GM04504 (cell line): ENCODE measurements at places on chromosomes 1 and 21.

GRCh38 chr1:71918630-71919029 lies 363.7 kb downstream of the NEGR1 start:
- DNase-seq, result no peak

- no peak for DNase-seq
Measured at GRCh38 chr1:114585231-114585630, 3.8 kb upstream of the BCAS2 start.

GRCh38 chr21:34814529-34814951 lies 145.7 kb downstream of the CLIC6 start:
- no peak for DNase-seq

- peak; percentile 52 for DNase-seq
Measured at GRCh38 chr1:207925210-207925609, 14.3 kb upstream of the CD34 start.

DNA sequence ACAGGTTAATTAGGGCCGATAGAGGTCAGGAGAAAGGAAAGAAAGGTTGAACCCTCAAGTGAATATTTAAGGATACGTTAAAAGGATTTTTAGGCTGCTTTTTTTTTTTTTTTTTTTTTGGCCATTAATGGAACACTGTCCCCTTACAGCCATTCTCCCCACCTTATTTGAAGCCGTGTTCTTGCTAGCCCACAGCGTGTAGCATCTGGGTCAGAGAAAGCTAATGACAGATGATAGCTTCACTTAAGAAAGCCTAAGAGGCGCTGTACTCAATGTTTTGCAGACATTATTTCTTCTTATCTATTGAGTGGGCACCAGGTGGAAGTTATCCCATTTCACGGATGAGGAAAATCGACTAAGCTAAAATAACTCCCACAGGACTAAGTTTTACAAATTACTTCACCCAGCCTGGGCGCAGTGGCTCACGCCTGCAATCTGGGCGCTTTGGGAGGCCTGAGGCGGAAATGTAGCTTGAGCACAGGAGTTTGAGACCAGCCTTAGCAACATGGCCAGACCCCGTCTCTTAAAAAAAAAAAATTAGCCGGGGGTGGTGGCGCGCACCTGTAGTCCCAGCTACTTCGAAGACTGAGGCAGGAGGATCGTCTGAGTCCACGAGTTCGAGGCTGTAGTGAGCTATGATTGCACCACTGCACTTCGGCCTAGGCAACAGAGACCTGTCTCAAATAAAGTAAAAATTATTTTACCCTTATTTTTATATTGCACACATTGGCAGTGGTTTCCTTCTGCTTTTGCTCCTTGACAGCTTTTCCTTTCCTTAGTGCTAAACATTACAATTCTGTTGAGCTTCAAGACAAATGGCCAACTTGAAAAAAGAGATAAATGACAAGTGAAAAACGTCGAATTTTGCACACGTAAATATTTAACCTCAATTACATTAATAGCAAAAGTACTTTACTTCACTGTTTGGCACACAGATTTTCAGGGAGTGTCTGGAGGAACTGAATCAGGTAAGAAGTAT lies 1.1 kb upstream of the PHTF1 start:
- DNase-seq, result no peak

DNA sequence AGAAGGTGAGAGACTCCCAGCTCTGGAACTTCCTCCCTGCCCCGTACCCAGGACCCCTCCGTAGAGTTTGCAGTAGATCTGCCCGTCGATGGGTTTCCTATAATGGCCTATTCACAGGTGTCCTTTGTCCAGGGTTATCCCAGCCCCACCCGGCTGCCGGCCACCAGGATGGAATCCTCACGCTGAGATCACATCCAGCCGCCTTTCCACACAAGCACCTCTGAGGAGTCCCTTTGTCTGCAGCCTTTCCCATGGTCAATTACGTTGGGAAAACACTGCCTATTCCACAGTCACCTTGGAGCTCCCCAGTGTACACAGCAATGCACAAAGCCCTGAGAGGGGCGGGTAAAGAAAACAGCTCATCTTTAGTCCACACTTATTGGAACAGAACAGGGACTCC lies 190.0 kb upstream of the EDN2 start:
- no peak for DNase-seq

GRCh38 chr21:25387665-25388064 lies 219.6 kb downstream of the MRPL39 start:
- no peak for DNase-seq

DNA sequence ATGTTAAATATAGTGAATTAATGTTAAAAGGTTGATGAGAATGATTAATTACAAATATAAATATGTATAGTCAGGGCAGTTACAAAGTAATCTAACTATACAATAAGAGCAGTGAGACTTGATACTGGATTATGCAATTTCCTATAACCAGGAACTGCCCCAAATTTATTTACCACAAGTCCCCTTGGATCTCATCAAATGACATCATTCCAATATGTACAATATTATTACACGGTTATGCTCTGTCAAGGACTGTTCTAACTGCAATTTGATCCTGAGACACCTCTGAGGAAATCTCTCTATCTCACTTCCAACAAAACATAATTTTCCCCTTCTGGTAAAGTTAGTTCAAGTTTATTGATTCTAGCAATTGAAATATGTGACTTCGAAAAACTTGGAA lies 917.6 kb downstream of the NCAM2 start:
- no peak for DNase-seq

DNA sequence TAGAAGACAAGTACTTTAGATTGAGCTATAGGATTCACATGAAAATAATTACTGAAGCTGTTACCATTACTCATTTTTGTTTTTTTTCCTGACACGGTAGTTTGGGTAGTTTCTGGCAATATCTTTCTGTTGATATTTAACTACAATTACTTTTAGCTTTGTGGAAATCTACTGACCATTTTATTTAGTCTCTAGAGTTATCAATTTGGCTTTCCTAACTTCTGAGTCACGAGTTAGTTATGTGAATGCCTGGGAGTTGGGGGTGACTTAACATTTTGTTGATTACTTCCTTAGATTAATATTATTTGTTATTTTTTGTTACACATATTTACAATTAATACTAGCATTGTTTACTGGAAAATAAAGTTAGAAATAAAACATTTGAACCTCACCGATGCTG lies 160.6 kb downstream of the HMCN1 start:
- no peak for DNase-seq

DNA sequence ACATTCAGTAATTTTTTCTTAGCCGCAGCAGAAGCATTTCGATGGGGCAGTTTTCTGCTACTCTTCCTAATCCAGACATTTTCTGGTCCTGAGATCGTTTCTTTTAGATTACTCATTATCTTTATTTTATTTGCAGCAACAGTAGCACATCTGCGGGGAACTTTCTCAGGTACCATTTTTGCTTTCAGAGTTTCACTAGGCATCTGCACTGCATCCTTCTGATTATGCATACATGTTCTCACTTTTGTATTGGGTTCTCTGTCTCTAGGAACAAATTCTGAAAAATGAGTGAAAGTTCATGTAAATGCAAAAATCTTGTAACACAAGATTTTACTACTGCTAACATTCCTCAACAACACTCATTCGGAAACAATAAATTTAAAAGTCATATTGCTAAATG lies 3.9 kb upstream of the PSMG1 start:
- DNase-seq, result no peak

DNA sequence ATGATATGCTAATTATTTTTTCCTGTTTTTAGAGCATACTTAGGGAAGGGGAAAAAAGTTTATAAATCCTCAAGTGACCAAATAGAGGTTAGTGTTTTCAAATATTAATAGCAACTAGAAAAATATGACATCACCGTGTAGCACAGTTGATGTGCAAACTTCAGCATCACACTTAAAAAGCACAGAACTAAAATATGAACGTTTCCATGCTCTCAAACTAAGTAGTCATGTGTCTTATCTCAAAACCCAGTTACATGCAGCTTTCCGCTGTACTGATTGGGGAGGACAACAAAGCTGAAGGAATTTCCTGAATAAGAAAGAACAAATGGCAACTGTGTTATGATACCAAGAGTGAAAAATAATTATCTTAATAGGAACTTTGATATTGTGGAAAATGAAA lies 903.7 kb downstream of the ADGRL2 start:
- DNase-seq, result no peak

DNA sequence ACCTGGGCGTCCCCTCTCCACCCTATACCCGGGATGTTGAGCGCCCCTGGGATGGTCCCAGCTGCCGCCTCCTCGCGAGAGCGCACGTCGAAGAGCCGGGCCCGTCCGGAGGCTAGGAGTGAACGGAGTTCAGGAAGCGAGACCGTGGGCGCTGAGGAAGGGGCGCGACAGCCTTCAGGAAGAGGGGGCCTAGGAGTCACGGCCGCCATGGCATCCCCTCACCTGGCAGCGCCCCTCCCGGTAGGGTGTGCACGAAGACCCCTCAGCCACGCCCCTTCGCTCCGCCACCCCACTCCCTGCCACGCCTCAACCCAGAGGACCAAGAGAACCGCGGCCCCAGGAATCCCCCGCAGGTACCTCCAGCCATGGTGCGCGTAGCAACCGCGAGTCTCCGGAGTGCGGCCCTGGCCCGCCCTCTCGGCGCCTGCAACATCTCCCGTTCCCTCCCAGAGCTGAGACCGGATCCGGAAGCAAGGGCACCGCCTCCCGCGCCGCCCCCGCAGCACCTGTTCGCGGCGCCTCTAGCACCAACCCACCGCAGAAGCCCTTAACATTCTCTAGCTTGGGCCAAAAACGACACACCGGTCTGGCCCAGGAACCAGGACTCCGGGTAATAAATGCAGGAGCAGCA lies at the start of gene TSTD1:
Gene TSTD1 (minus strand): TSS at position 442 of the 631 bp plus-strand sequence. CDS start 75 bp downstream, at position 367.
- no peak for DNase-seq

DNA sequence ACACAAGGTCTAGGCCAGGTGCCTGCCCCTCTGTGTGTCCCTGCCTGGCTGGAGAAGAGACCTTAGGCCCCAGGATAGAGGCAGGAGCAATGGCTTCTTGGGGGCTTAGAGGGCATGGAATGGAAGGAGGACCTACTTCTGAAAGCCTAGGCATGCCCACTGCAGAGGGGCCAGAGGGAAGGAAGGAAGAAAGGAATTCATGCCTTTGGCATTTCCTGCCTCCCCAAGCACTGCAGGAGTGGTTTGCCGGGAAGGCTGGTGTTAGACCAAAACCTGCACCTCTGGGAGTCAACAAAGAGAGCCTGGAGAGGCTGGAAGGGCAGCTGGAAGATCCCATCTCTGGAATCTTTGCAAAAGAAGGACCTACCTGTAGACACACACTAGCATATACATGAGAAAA lies 50.7 kb upstream of the KCNE2 start:
- DNase-seq, result no peak

DNA sequence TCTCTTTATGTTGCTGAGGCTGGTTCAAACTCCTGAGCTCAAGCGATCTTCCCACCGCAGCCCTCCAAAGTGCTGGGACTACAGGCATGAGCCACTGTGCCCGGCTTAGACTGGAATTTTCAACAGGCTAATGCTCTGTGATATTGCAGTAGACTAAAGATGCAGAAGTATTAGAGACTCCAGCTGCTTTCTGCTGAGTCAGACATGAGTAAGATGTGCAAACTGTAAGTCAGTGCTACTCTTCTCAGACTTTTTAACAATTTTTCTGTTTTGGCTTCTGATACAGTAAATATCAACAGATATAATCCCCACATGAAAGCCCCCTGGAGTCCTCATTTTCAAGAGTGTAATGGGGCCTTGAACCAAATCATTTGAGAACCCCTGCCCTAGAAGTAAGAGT lies 29.3 kb upstream of the NLRP3 start:
- no peak for DNase-seq

DNA sequence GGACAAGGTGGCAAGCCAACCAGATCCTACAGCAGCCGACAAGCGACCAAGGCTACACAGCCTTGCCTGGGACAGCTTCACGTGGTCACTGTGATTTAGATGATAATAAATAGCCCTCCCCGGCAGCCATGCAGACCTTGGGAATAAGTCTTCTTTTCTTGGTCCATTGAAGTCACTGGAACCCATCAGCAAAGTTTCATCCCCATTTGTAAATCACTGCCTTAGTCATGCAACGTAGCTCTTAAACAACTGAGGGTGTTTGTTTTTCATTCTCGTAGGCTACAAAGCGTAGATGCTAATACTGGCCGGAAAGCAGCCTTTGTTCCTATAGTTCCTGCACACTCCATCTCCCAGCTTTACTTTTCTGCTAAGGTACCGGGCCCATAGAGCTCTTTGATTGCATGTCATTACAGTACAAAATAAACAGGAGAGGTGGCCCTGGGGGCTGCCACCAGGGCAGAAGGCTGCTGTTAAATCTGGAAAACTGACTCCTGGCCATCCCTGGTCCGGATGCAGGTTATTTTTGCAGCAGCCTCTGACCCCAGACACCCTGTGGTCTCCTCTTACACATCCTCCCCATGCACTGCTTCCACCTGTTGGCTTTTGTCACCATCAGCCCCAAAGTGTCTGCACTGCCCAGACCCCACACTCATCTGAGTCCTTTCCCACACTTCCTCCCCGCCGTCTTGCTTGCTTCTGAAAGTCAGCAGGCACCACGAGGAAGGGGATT lies 105.5 kb downstream of the TOMM20 start:
- no peak for DNase-seq

GRCh38 chr1:9646037-9646436 lies 5.5 kb upstream of the PIK3CD start:
- DNase-seq, result no peak

DNA sequence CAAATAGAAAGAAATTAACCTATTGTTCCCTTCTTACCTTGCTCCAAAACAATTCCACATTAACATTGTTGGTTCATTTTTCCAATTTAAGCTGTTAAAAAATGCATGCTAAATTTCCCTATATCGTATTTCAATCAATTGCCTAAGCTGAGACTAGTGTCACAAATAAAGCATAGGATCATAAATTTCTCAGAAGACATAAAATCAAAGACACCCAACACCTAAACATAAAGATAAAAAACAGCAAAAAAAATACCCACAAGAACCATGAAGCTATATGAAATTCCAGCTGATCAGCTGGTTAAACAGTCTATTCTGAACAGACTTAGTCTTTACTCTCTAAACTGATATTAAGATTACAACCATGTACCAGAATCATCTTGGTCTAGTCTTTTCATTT lies 32.3 kb downstream of the ACBD6 start:
- DNase-seq, result no peak

- DNase-seq, result no peak
Measured at GRCh38 chr1:209607102-209607794, 23.7 kb downstream of the CAMK1G start.

GRCh38 chr1:154595621-154596020 lies 12.4 kb downstream of the ADAR start:
- DNase-seq, result no peak

- DNase-seq, result no peak
Measured at GRCh38 chr1:38527373-38527966, 332.1 kb downstream of the RRAGC start.

- DNase-seq, result no peak
Measured at GRCh38 chr1:150256554-150257341, 826 bp upstream of the CA14 start.

GRCh38 chr1:58765441-58765840 lies 18.4 kb downstream of the JUN start:
- DNase-seq, result no peak

GRCh38 chr1:229897501-229897900 lies 169.5 kb upstream of the GALNT2 start:
- DNase-seq, result no peak

- no peak for DNase-seq
Measured at GRCh38 chr1:101632548-101633272, 364.0 kb downstream of the OLFM3 start.

DNA sequence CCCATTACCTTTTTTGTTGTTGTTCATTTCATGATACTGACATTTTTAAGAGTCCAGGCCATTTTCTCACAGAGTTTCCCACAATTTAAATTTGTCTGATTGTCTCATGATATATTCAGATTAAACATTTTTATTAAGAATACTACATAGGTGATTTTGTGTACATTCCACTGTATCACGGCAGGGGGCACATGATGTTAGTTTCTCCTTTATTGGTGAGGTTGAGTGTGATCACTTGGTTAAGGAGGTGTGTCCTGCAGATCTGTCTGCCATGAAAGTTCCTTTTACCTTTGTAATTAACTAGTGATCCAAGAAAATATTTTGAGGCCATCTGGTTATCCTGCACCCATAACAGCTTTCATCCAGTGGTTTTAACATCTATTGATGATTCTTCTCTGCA lies 11.8 kb downstream of the RTCA start:
- no peak for DNase-seq
